ENCODE measurements at places on chromosomes 13 and 19. TPM values are rescaled to one million over a fixed set of nuclear protein-coding genes. Genes with fewer than 3 reads are reported as not detected.

The EXOC3L2 gene
- not detected for total RNA-seq

The GZMM gene
- total RNA-seq: not detected

The SIGLEC5 gene
- not detected for total RNA-seq

The AMER2 gene
- not detected for total RNA-seq

The RGL3 gene
- total RNA-seq: under 0.01 TPM

The MBD3L3 gene
- not detected for total RNA-seq

The LHFPL6 gene
- 26.3 TPM for total RNA-seq

The FLT3LG gene
- 3.5 TPM for total RNA-seq

The MIR17HG gene
- total RNA-seq: 1.0 TPM

The HCST gene
- total RNA-seq: not detected

The ATP12A gene
- total RNA-seq: not detected

The EFNB2 gene
- 9.6 TPM for total RNA-seq

The MEIS3 gene
- total RNA-seq: 23.1 TPM

The N4BP2L1 gene
- total RNA-seq: 0.39 TPM

The IL4I1 gene
- not detected for total RNA-seq

The PNMA8C gene
- not detected for total RNA-seq

The ERICH4 gene
- total RNA-seq: not detected

The EML2 gene
- 24.5 TPM for total RNA-seq

The CGB7 gene
- 2.7 TPM for total RNA-seq

The CYP4F2 gene
- total RNA-seq: not detected

The CLDND2 gene
- total RNA-seq: not detected

The ZNF579 gene
- 7.2 TPM for total RNA-seq

The FBXO17 gene
- 24.3 TPM for total RNA-seq

The TLE5 gene
- 391 TPM for total RNA-seq

The ZNF256 gene
- total RNA-seq: 4.1 TPM

The ZNF99 gene
- total RNA-seq: not detected

The NPHS1 gene
- not detected for total RNA-seq

The TNFRSF19 gene
- total RNA-seq: 223 TPM

The NBEA gene
- 1.9 TPM for total RNA-seq

The KRTDAP gene
- total RNA-seq: not detected

The SIGLEC9 gene
- total RNA-seq: not detected

The ZNF69 gene
- total RNA-seq: 13.3 TPM

Data from epithelial cell of alveolus of lung (primary cell).